ENCODE measurements at places on chromosomes 6 and 20. TPM values are rescaled to one million over a fixed set of nuclear protein-coding genes. Genes with fewer than 3 reads are reported as not detected.

Gene TRIM27
- total RNA-seq = 26.9 TPM

Gene ASIP
- not detected for total RNA-seq

Gene POM121L2
- 0.07 TPM for total RNA-seq

Gene CRISP1
- total RNA-seq = not detected

Gene TREML1
- not detected for total RNA-seq

GRCh38 chr6:52574709-52575501, 2.0 kb downstream of the TRAM2 start:
- peak; percentile 83 for DNase-seq

- no peak for DNase-seq
Observed at GRCh38 chr20:62059401-62059800, 6.3 kb downstream of the TAF4 start.

- DNase-seq = no peak
Observed at GRCh38 chr20:2559651-2560050, 23.3 kb downstream of the TMC2 start.

DNA sequence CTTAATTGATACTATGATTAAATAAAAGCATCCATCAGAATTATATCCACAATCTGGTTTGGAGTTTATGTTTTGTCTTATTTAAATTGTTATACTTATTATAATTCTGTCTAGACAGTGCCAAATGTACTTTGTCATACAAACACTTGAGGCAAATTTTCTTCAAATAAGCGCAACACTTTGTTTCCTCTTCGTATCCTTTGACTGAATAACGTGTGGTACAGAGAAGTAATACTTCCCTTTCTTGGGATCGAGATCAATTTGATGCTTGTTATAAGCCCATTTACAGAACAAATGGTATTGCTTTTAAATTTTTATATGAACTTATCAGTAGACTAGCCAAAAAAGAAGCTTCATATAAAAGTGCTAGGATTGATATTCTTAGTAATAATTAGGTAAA, 111.0 kb downstream of the ATG5 start:
- DNase-seq = no peak

- no peak for DNase-seq
Observed at GRCh38 chr6:41275489-41275888, 11.0 kb downstream of the TREM1 start.

DNA sequence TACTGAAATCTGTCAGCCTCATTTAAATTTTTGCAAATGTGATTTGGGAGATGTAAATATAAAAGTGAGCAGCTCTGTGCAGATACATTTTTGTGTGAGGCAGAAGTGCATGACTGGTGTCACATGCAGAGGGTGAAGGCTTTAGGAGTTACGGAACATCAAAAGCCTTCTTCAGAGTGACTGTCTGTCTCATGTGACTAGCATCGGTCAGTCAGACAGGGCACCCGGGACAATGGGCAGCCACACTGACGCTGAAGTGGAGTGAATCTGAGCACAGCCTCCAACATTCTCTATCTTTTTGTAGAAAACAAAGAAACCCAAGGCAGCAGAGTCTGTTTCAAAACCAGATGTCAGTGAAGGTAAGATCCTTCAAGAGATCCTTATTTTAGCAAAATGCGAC, 7.9 kb upstream of the FAM209A start:
- no peak for DNase-seq

DNA sequence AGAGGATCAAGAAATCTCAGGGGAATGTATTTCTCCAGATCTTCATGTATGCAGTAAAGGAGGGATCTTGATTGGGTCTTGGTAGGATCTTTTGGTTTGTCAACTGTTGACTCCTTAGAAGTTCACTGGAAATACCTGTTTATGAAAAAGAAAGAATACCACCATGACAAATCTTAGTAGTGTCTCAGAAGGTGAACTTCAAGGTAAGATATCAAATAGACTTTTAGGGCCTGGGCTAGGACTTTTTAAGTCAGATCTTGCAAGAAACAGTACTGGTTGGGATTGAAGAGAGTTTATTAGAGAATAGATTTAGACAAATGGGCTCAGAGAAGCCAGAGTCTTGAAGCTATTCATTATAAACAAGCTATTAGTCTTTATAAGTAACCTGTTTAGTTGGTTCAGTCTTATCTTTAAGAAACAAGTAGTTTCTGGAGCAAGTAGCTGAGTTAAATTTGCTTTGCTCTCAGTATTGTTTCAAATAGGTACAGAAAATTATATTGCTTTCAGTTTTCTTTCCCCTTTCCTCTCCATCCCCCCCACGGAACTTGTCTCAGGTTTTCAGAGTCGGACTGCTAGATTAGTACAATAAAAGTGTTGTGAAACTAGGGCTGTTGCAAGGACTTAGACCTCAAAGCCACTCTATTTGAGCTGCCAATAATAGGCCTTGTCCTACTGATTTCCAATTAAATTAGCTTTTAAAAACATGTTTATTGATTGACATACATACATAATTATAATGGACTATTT, 529.1 kb upstream of the CITED2 start:
- DNase-seq = peak; percentile 66

DNA sequence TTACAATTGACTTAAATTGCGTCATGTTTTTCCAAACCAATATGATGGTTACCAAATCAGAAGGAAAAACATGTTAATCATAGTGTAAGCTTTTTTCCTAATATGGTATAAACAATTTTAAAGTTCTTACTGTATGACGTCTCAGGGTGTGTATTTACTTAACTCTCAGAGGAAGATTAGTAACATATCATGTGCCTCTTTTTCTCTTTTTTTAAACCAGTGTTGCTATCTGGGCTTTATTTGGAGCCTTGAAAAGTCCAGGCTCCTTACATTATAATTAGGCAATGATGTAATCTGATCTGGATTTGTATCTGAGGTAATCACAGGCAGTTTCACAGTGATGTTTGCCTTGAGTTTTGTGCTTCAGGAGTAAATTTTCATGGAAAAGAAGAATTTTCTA, 20.4 kb upstream of the RAB23 start:
- no peak for DNase-seq

- DNase-seq = no peak
Observed at GRCh38 chr20:37538003-37538402, 10.3 kb upstream of the BLCAP start.

DNA sequence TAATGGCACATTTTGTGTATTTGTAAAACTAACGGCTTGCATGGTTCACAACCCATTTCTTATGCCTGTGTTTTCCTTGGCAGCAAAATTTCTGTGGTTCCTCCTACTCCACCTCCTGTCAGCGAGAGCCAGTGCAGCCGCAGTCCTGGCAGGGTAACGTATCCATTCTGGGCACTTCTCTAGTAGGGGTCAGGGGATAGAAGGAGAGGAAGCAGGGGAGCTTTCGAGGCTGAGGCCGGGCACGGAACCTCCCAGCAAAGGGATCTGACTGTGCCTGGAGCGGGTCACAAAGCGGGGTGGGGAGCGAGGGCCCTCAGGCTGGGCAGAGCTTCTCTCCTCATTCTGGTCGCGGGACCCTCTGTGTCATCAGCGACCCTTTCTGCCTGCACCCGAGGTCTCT, 58.4 kb downstream of the SYTL3 start:
- no peak for DNase-seq

- no peak for DNase-seq
Observed at GRCh38 chr6:157548635-157549467, 167.9 kb downstream of the ZDHHC14 start.

DNA sequence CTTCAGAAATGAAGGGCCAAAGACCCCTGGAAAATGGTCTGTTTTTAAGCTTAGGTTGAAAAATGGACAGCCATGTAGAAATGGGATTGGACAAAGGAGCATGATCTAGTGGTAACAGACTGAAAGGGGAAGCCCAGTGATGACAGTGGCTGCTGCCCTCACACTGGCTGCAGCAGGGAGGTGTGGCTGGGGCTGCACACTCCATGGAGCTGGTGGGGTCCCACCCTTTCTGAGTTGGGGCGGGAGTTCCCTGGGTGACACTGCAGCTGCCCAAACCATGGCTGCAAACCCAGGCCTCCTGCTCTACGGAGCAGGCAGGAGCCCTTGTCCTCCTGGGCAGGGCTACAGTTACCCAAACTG, 8.5 kb upstream of the PACSIN1 start:
- no peak for DNase-seq

DNA sequence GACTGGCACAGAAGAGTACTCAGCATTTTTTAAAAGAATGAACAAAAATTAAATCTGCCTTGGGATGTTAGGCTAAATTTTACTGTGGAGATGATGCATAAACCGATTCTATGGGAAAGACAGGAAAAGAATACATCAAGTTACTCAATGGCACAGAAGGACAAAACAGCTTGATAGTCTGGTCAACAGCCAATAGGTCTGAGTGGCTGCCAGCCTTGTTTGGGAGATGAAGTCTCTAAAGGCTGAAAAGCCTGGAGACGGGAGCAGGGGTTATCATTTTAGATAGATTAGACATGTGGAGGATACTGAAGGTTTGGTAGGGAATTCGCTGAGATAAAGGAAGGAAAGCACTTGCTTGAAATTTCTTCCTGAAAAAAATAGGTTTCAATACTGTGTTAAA, 56.3 kb upstream of the LAMA2 start:
- no peak for DNase-seq

DNA sequence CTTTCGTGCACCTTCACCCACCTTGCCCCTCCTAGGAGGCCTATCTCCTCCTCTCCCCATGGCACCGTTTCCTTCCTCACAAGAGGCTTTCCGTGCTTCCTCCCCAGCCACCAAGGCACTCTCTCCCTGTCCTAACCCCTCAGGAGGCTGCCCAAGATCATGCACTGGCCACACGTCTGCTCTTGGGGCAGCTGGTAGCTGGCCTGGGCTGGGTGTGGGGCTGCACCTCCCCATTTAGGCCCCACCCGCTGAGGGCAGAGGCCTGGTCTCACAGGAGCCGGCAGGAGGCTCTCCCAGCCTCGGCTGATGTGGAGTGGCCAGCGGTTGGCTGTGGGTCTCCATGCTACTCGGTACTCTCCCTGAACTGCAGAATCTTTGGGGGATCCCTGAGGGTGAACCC, 13.6 kb downstream of the NOL4L start:
- DNase-seq = no peak
